ENCODE measurements at places on chromosomes 4 and X. TPM values are rescaled to one million over a fixed set of nuclear protein-coding genes. Genes with fewer than 3 reads are reported as not detected.

The PAGE4 gene
- not detected for total RNA-seq

The CSN3 gene
- total RNA-seq = not detected

The PF4V1 gene
- not detected for total RNA-seq

The SLC10A6 gene
- not detected for total RNA-seq

The FAM9C gene
- total RNA-seq = not detected

The TMEM156 gene
- total RNA-seq = not detected

The MTNR1A gene
- total RNA-seq = not detected

The JAKMIP1 gene
- total RNA-seq = not detected

The PHEX gene
- total RNA-seq = 0.65 TPM

The NRK gene
- total RNA-seq = 6.1 TPM

The TCEAL5 gene
- total RNA-seq = not detected

The TMPRSS11B gene
- total RNA-seq = 1.4 TPM

The SUPT20HL2 gene
- not detected for total RNA-seq

The NSG1 gene
- 102 TPM for total RNA-seq

The SHROOM3 gene
- 11.4 TPM for total RNA-seq

The KDR gene
- total RNA-seq = 16.1 TPM

The AKAP4 gene
- not detected for total RNA-seq

The MAGIX gene
- total RNA-seq = 21.6 TPM

The FGB gene
- total RNA-seq = not detected

The EXOC1L gene
- total RNA-seq = not detected

The DAPP1 gene
- 71.1 TPM for total RNA-seq

The SPANXD gene
- total RNA-seq = not detected

The PLS3 gene
- total RNA-seq = 225 TPM

The ITIH6 gene
- not detected for total RNA-seq

The GPR34 gene
- not detected for total RNA-seq

The CCKAR gene
- total RNA-seq = not detected

The CRMP1 gene
- not detected for total RNA-seq

The GPR50 gene
- not detected for total RNA-seq

The CT45A5 gene
- not detected for total RNA-seq

The ARMCX5 gene
- 14.6 TPM for total RNA-seq

The FGD1 gene
- total RNA-seq = 11.0 TPM

The CHRNA9 gene
- not detected for total RNA-seq

The ABCB7 gene
- total RNA-seq = 23.1 TPM

The CDKL5 gene
- total RNA-seq = 9.0 TPM

The PROM1 gene
- not detected for total RNA-seq

The MAGED4 gene
- 115 TPM for total RNA-seq

The USP51 gene
- 7.1 TPM for total RNA-seq

The ABCD1 gene
- 11.0 TPM for total RNA-seq

The TLR10 gene
- not detected for total RNA-seq

The ARR3 gene
- not detected for total RNA-seq

The NUDT11 gene
- 3.1 TPM for total RNA-seq

The CT47A1 gene
- total RNA-seq = not detected

The BMPR1B gene
- 3.1 TPM for total RNA-seq

The TMSB15A gene
- total RNA-seq = 1.6 TPM

The IL9R gene
- total RNA-seq = not detected

The CLIC2 gene
- total RNA-seq = 0.22 TPM

The XG gene
- 25.3 TPM for total RNA-seq

The PAGE5 gene
- total RNA-seq = not detected

Measured in placental epithelial cell (primary cell).